ENCODE measurements at places on chromosomes 2 and 18. TPM values are rescaled to one million over a fixed set of nuclear protein-coding genes. Genes with fewer than 3 reads are reported as not detected.

DNA sequence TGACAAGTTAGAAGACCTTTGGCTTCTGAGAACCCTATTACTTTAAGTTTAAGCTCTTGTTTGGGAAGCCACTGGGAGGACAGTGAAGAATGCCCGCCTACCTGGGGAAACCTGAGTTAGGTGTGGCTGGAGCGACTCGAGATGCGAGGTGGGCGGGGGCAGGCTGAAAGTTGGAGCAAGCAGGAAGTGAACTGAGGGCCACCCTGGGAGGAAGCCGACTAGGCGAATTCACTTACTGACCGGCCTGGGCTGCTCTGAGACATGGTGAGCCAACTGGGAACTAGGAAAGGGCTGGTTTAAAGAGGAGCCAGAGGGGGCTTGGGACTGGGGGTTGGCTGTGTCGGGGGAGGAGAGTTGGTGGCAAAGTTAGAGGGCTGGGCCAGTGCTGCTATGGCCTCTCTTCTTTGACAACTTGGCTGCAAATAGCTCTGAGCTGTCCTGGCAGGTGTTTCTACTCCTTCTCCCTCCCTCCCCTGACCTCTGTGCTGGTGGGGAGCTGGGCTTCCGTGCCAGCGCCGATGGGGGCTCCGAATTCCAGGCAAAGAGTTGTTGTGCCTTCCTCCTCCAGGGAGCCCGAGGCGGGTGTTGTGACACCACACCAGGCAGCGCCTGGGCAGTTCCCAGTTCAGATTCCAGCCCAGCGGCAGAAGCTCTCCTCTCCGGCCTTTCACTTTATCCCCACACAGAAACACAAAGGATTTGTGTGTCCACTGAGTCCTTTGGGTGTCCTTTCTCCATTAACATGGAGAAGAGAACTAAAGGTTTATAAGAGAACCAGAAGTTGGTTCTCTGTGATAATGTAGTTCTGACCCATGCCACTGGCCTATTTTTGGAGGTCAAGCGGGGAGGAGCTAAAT, at the start of gene VAMP8:
TSS of gene VAMP8 (plus strand) at position 201 of the 857 bp plus-strand sequence. CDS start at position 262, 61 bp downstream.
- peak; percentile 85 for DNase-seq

DNA sequence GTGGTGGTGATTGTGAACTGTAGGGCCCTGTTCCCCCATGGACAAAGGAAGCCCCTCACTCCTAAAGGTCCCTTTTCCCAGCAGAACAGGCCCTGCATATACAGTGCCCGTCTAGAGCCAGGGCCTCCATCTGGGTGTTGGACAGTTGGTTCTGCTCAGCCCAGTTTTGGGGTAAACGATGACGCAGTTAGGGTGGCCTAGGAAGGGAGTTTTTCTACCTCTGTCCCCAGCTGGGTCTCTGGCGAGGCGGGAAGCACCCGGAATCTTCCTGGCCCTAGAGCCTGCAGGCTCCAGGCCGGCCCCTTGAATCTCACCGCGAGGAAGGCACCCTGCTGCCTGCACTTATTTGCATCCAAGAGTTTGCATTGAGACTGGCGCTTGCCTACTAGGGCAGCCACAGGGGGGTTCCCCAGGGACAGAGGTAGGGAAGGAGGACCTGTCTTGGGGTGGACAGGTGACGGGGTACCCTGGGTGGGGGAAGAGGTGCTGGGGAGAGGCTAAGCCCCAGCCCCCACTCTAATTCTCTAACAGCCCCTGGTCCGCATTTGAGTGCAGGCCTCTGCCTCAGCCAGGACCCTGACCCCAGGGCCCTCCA, 529 bp upstream of the MTA3 start:
- peak; percentile 53 for DNase-seq

DNA sequence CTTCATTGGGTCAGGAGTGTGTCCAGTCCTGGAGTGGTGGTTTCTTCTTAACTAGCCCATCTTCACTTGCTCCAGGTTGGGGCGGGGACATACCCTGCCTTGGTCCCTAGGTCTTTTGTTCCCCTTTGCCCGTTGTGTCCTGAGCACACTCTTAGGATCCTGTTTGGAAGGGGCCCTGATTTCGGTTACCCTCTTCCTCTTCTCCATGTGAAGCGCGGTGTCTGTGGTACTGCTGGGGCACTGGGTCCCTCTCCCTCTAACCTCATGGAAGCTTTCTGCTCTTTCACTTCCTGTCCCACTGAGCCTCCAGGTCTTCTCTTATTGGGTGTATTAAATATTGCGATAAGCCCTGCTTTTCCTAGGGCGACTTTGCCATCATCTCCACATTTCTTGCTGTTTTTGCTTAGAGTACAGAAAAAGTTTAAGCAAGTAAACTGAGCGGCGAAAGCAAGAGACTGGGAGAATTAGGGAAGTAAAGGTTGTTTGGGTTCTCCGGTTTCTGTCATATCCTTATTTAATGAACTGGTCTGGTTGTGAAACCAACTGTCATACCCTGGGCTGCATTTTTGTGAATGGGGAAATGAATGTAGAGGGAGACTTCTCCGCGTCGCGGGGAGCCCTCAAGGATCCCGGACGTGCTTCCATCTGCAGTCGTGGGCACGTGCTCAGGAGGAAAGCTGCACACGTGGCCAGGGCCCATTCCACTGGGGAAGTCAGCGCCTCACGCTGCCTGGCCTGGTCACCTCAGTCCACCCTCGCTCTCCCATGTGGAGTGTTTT, 73.8 kb upstream of the B3GNT7 start:
- DNase-seq = no peak

DNA sequence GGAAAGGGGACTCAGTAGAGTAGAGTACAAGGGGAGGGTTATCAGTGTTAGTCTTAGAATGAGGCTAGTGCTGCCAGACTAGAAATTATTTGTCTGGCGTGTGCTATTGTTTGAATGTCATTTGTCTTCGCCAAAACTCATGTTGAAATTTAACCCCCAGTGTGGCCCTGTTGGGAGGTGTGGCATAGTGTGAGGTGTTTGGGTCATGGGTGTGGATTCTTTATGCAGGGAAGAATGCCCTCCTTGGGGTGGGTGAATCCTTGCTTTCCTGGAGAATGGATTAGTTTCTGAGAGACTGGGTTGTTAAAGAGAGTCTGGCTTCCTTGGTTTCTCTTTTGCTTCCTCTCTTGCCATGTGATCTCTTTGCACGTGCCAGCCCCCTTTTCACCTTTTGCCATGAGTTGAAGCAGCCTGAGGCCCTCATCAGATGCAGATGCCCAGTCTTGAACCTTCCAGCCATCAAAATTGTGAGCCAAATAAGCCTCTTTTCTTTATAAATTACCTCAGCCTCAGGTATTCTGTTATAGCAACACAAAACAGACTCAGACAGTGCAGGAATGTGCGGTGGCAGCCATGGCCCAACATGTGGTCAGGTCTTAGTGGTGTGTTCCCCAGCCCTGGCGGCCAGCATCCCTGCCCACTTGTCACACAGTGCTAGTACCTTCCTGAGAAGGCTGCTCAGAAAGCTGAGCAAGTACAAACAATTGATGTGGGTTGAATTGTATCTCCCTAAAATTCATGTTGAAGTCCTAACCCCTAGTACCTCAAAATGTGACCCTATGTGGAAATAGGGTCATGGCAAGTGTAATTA, 48.4 kb upstream of the NAB1 start:
- no peak for DNase-seq

DNA sequence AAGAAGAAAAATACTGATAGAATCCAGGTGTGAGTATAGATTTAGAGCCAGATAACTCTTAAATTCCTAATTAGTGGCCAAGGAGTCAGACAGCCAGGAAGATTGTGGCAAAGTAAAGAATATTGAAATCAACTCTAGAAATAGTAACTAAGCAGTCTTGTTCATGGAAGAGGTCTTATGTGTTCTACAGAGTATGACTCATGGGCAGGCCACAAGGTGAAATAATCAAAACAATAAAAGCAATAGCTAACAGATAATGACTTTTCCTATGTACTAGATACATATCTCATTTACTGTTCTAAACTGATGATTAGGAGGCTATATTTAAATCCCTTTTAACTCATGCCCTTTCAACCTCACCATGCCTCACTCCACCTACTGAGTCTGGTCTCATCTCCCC, 227.4 kb upstream of the COL3A1 start:
- no peak for DNase-seq

PTCD3 gene
- total RNA-seq = 70.1 TPM

DPYSL5 gene
- total RNA-seq = not detected

- DNase-seq = no peak
Measured at GRCh38 chr18:48051945-48052840, 121.7 kb upstream of the SMAD2 start.

KYNU gene
- total RNA-seq = 13.1 TPM
